Activated CD4-positive, alpha-beta T cell treated with anti-CD3 and anti-CD28 coated beads for 24 hours (primary cell): ENCODE measurements at places on chromosomes 12 and 14.
A peak's percentile ranks its signal among the peaks of the same experiment; 100 is the strongest.

- DNase-seq, result peak; percentile 56
These were observed 138.0 kb downstream of the ASCL4 start for GRCh38 chr12:107912421-107913004.

DNA sequence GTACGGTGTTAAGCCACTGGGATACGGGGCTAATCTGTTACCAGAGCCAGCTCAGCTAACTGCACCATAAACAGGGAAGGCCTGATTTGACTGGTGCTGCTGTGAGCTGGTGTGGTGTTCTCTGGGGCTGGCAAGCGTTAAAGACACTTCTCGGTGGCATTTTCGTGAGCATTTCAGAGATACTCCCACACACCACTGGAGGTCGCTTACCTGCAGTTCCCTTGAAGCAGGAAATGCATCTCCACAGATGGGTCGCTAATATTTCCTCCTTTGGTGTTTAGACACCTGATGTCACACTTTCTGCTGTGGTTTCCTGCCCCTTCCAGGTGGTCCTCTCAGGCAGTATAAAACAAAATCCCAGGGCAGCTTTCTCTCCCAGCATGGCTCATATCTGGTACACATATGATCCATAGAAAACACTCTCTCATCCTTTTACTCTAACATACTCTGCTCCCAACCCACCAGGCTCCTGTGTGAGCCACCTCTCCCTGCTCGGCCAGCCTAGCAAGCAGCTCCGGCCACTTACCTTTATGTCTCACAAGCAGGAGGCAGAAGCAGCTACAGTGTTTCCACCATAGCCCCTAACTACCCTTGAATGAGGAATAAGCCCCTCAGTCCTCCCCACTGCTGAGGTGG lies 129.9 kb upstream of the GRIN2B start:
- no peak for DNase-seq

DNA sequence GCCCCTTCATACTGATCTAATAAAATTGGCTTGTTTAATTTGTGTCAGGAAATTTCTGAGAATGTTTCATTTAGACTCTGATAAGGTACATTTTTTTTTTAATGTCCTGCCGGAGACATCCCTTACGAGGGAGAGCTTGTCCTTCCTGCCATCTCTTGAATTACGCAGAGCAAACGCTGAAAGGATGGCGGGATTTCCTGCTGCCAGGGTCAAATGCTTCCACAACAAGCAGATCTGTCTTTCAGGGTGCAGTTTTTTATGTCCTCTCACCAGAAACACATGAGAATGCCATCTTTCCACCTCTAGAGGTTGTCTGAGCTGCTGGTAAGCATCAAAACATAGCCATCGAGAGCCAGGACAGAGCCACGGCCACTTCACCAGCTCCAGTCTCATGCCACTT lies 126.8 kb upstream of the ARHGAP5 start:
- no peak for DNase-seq

DNA sequence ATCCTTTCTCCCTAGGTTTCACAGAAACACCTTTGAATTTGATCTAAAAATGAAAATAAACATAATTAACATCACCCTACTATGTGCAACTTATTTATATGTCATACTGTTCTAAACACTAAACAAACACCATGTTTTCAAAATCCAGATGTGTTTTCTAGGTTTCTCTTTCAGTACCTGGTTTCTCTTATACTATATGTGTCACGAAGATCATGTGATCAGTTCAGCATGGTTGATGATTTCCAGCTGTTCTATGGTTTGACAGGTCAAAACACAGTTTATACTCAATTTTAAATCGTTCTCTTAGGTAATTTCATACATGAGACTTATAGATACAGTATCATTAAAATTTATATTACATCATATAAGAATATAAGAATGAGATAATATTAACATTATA lies 373.1 kb downstream of the SOX5 start:
- no peak for DNase-seq

DNA sequence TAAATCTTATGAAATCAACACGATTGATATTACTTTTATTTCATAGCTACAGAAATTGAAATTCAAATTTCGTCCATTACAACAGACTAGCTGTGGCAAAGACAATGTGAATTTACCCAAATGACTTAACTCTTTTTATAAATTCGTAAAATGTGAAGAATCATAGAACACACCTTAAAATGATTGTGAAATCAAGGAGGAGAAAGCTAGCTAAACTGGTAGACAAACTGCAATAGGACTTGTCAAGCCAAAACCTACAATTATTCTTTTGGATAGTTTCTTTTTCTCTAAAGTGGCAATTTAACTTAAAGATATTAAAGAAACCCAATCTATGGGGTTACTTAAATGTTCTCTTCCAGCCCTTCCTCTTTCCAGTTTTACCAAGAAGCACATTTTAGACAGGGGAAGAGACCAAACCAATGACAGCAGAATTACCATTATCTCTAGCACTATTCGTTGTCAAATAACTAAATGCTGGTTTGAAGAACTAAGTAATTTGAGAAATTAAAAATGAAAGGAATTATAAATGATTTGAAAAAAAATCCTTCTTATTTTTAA lies 807 bp upstream of the SLC16A7 start:
- no peak for DNase-seq

DNA sequence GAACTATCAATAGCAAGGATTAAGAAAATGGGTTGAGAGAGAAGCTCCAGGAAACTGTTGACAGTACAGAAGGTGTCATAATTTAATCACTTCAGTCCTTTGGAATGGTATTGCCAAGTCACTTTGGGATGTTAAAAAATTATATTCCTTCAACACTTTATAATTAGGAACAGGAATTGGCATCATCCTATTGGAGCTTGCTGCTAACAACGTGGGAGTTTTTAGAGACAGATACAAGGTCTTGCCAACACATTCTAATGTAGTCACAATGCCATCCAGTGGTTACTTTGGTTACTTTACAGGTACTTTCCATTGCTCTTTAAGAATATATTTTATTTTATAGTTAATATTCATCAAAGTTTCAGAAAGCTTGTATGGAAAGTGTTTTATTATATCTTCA lies 310.1 kb downstream of the SYT1 start:
- DNase-seq, result no peak

DNA sequence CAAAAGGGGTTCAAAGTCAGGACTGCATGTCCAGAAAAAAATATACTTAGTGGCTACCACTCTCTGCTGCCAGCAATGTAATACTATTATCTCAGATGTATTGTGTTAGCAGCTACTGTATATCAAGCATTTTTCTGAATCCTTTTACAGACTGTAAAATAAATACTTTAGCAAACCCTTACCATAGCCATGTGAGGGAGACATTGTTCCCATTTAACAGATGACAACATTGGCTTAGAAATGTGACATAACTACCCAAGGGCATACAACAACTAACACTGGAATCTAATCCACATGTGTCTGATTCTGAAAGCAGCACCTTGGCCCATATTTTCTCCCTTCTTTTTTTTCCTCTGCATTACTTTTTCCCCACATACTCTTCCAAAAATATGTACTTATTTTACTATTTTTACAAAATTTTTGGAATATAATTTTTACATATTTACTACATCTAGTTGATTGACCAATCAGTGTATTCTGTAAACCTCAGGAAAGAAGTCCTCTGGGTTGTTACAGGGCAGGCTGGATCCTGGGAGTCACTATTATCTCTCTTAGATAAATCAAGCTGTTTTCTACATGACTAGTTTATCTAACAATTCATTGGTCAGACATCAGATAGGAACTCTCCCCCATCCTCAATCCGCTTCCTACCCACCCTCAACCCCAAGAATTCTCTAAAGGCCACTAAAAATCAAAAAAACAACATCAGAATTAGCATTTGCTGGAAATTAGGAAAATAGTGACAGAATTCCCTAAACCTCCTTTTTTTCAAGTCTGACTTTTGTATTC lies 154.1 kb downstream of the BTG1 start:
- no peak for DNase-seq

- no peak for DNase-seq
These were observed 8.9 kb downstream of the KRT4 start for GRCh38 chr12:52805000-52805399.

GRCh38 chr14:68463705-68464374 lies 329.0 kb downstream of the ZFP36L1 start:
- DNase-seq, result no peak

DNA sequence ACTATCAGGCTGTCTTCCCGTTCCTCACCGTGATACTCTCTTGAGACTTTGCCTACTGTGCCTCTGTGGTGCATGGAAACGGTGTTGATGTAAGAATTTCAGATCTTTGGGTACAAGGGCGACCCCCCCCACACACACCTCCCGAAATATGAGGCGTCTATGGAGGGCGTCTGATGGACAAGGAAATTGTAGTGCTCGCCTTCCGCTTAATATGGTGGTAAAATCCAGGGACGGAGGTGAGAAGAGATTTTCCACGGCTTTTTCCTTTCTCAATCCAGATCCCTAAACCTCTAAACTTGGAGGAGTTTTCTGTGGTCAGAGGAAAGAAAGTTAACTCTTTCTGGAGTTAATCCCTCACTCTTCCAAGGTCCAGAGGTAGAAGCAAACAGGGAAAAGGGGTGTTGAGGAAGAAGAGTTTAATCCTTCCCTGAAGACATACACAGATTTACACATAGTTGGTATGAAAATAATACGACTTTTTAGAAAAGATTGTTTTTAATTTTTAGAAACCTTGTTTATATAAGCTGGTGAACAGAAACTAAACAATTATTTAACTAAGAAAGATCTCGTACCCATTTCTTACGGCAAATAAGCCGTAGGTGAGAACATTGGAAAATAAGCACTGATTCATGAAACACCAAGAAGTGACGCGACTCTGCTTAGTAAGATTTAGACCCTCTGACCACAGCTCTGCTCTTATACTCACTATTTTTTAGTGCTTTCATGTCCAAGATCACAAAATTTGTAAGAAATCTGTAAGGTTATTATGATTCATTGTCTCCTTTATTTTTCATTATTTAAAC lies 23.1 kb upstream of the RNASE12 start:
- DNase-seq, result no peak

- no peak for DNase-seq
These were observed 69.2 kb upstream of the BCAT1 start for GRCh38 chr12:25018146-25018545.

DNA sequence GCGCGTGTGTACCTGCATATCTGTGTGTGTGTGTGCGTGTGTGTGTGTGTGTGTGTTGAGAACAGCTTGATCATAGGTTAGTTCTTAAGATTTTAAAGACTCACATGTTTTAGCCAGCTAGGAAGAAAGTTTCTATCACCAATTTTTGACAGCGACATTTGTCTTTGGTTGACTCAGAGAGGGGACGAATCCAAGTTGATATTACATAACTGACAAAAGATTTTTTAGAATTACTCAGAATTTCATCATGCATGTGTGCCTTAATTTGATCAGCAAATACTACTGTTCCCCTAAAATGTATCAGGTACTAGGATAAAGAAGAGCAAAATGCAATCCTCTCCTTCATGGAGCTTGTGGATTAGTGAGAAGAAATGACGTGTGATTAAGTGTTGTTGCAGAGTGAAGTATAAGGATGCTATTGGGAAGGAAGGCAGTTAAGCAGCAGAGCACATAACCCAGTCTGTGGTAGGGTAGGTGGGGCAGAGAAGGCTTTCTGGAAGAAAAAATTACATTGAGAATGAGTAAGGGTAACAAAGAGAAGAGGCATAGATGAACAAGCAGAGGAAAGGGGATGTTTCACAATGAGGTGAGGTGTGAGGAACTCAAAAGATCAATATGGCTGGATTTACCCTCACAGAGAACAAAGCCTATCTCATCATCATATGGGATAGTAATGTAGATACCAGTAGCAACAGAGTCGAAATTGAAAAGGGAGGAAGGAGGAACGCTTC lies 77.5 kb downstream of the ELK3 start:
- no peak for DNase-seq

GRCh38 chr12:39628836-39629235 lies 9.2 kb upstream of the ABCD2 start:
- no peak for DNase-seq

- no peak for DNase-seq
These were observed 44.4 kb upstream of the PRIMA1 start for GRCh38 chr14:93832665-93833064.

- DNase-seq, result no peak
These were observed 233.3 kb downstream of the CCDC59 start for GRCh38 chr12:82124711-82125380.

DNA sequence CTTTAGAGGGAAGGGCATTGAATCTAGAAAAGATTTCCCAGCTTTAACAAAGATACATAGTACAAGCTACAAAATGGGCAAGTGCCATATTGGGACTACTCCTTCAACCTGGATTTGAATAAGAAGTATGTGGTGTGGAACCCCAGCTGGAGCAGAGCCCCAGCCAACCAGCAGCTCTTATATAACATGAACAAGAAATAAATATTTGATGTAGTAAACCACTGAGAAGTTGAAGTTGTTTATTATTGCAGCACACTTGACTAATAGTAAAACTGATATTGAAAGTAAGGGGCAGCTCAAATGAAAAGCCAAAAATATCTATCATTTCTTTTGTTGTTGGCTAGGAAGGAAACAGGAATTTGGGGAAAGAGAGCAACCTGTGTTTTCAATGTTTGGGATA lies 701.8 kb downstream of the TMTC2 start:
- no peak for DNase-seq

DNA sequence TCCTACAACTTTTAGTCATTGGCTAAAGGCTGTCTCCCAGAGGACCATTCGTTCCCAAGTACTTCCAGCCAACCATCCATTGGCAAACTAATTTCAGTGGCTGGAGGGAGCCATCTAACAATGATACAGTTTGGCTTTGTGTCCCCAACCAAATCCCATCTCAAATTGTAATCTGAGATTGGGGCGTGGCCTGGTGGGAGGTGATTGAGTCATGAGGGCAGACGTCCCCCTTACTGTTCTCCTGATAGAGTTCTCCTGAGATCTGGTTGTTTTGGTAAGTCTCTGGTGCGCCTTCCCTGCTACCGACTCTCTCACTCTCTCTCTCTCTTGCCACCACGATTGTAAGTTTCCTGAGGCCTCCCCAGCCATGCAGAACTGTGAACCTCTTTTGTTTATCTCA lies 99.7 kb upstream of the FUT8 start:
- no peak for DNase-seq

- no peak for DNase-seq
These were observed 15.6 kb downstream of the RCOR1 start for GRCh38 chr14:102608064-102608446.

DNA sequence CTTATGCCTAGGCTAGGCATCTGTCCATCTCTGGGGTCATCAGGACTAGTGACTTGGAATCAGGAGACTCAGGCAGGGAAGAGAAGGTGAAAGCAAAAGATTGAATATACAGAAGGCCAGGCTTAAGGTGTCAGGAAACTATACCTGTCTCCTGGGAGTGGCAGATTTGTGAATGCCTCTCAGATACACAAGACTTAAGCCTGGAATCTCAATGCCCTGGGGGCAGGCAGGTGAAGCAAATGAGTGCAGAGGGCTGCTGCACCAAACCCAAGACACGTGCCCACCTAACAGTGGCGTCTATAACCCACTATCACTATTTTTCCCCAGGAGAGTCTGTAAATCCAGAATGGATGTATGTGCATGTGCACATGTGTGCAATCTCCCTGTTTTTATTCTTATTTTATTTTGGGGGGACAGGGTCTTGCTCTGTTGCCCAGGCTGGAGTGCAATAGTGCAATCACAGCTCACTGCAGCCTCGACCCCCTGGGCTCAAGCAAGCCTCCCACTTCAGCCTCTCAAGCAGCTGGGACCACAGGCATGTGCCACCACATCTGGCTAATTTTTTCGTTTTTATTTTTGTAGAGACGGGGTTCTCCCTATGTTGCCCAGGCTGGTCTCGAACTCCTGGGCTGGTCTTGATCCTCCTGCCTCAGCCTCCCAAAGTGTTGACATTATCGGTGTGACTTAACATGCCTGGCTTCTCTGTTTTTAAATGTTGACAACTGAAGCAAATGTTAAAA lies 31.9 kb upstream of the FOS start:
- no peak for DNase-seq
